ENCODE measurements at places on chromosomes 1 and 21. TPM values are rescaled to one million over a fixed set of nuclear protein-coding genes. Genes with fewer than 3 reads are reported as not detected.

DNA sequence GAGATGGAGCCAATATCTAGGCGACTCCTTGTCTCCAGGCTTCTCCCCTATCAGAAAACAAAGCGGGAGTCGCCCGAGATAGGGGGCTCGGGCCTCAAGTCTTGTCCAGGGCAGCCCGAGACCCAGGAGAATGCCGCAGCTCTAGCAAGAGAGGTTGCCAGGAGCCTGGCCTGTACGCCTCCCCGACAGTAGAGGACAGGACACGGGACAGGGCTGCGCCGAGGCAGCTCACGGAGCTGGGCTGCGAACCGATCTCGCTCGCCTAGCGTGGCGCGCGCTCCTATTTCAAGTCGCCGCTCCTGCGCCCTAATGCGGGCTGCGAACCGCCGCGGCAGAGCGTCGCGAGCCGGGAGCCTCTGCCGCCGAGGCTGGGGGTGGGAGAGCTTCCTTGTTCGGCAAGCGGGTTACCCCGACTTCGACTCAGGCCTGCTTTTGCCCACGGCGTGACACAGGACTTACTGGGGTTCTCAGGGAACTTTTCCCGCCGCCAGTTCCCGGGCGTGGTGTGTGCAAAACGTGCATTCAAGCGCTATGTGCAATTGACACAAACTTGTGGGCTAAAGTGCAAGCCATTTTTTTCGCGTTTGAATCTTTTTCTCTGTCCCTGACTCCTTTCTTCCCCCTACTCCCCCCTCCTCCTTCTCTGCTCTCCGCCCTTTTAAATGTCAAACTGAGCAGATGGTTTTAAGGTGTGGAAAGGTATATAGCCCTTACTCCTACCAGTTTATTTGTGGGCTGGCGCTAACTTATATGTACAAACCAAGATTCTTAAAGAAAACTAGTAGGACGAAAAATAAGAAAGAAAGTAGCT is 2.4 kb upstream of the PROX1 start:
- peaks cover 57% of the 10 kb centered on the region for H3K27me3 ChIP-seq
- no peak overlapping the region for H3K27ac ChIP-seq
- no peaks in the 10 kb centered on the region for H3K36me3 ChIP-seq
- H3K4me3 ChIP-seq: no peak overlapping the region
- DNase-seq: no peak

CFHR3 gene
- not detected for total RNA-seq

DNA sequence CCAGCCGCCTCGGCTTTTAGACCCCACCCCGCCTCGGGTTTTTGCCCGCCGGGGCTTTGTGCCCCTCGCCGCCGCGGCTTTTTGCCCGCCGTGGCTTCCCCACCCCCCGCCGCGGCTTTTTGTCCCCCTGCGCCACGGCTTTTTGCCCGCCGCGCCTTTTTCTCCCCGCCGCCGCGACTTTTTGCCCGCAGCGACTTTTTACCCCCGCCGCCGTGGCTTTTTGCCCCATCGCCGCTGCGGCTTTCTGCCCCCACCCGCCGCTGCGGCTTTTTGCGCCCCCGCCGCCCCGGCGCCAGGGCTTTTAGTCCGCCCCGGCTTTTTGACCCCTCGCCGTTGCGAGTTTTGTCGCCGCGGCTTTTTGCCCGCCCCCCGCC is 474.4 kb downstream of the FAM72C start:
- H3K4me1 ChIP-seq: no peaks in the 10 kb centered on the region
- H3K36me3 ChIP-seq: no peaks in the 10 kb centered on the region
- no peak for DNase-seq
- no peaks in the 10 kb centered on the region for H3K27me3 ChIP-seq

GRCh38 chr1:31207046-31207445 is 32.6 kb downstream of the NKAIN1 start:
- H3K36me3 ChIP-seq: no peaks in the 10 kb centered on the region
- H3K27ac ChIP-seq: no peak overlapping the region
- no peaks in the 10 kb centered on the region for H3K4me1 ChIP-seq
- DNase-seq: no peak
- no peak overlapping the region for H3K4me3 ChIP-seq

DNA sequence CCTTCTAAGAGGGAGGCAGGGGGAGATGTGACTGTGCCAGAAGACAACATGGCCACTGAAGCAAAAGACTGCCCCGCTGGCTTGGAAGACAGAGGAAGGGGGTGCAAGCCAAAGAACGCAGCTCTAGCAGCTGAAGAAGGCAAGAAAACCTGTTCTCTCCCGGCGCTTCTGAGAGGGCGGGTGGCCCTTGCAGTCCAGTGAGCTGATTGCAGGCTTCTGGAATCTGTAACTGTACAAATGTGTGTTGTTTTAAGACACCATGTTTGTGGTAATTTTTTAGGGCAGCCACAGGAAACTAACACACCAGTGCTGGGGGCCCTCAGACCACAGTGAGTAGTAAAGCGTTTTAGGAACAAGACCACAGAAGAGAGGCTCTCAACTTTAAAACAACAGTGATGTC is 47.0 kb downstream of the CD46 start:
- H3K36me3 ChIP-seq: peaks cover 4% of the 10 kb centered on the region
- H3K4me3 ChIP-seq: no peak overlapping the region
- no peak for DNase-seq
- no peaks in the 10 kb centered on the region for H3K27me3 ChIP-seq
- no peaks in the 10 kb centered on the region for H3K4me1 ChIP-seq

GRCh38 chr1:46526691-46527291 is 24.7 kb downstream of the KNCN start:
- no peak overlapping the region for H3K4me3 ChIP-seq
- no peaks in the 10 kb centered on the region for H3K27me3 ChIP-seq
- no peak for DNase-seq
- no peaks in the 10 kb centered on the region for H3K36me3 ChIP-seq
- peaks cover 13% of the 10 kb centered on the region for H3K4me1 ChIP-seq
- no peak overlapping the region for H3K27ac ChIP-seq

HJV gene
- not detected for total RNA-seq

C8A gene
- total RNA-seq: not detected

NFASC gene
- 0.03 TPM for total RNA-seq

- H3K36me3 ChIP-seq: no peaks in the 10 kb centered on the region
- H3K4me3 ChIP-seq: no peak overlapping the region
- no peaks in the 10 kb centered on the region for H3K27me3 ChIP-seq
- H3K4me1 ChIP-seq: no peaks in the 10 kb centered on the region
- no peak for DNase-seq
Measured at GRCh38 chr1:166184897-166185296, 18.1 kb upstream of the FAM78B start.

GRCh38 chr1:228141226-228142044 is 1.4 kb downstream of the GUK1 start:
- H3K4me3 ChIP-seq: peak overlapping the region; percentile 95
- H3K36me3 ChIP-seq: peaks cover 55% of the 10 kb centered on the region
- H3K27ac ChIP-seq: peak overlapping the region; percentile 89
- peaks cover 13% of the 10 kb centered on the region for H3K4me1 ChIP-seq
- no peaks in the 10 kb centered on the region for H3K27me3 ChIP-seq

GRCh38 chr1:206563367-206564207 is 48.7 kb downstream of the EIF2D start:
- H3K27me3 ChIP-seq: no peaks in the 10 kb centered on the region
- no peaks in the 10 kb centered on the region for H3K36me3 ChIP-seq
- H3K4me1 ChIP-seq: no peaks in the 10 kb centered on the region
- H3K27ac ChIP-seq: no peak overlapping the region
- H3K4me3 ChIP-seq: no peak overlapping the region
- DNase-seq: no peak

PFKFB2 gene
- 1.5 TPM for total RNA-seq

S100A12 gene
- not detected for total RNA-seq

Measured in SJSA1 (cell line).